ENCODE measurements at places on chromosomes 5 and 9.

GRCh38 chr5:122102825-122103224, 24.8 kb upstream of the LOX start:
- DNase-seq: no peak

DNA sequence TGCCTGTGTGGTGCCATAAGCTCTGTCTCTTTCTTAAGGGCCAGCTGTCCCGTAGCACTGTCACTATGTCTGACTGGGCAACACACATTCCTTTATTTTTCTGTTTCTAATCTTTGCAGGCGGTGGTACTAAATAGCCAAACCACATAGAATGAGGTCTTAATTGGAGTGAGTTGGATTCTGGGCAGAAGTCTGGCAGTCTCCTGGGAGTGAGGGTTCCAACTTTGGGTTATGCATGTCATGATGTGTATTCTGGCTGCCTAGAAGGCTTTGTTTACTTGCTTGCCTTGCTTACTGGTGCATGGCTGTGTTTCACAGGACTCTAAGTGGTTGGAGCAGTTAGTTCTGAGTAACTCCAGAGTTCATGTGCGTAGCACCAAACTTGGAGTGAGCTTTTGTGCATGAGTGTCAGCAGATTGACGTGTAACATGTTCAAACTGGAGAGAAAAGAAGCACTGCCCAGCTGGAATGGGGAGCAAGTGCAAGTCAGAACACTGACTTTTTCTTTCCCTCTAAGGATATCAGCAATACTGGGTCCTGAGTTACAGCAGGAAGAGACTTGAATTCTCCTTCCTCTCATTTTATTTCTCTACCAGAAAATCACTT, 185.8 kb downstream of the PCSK1 start:
- peak; percentile 52 for DNase-seq

DNA sequence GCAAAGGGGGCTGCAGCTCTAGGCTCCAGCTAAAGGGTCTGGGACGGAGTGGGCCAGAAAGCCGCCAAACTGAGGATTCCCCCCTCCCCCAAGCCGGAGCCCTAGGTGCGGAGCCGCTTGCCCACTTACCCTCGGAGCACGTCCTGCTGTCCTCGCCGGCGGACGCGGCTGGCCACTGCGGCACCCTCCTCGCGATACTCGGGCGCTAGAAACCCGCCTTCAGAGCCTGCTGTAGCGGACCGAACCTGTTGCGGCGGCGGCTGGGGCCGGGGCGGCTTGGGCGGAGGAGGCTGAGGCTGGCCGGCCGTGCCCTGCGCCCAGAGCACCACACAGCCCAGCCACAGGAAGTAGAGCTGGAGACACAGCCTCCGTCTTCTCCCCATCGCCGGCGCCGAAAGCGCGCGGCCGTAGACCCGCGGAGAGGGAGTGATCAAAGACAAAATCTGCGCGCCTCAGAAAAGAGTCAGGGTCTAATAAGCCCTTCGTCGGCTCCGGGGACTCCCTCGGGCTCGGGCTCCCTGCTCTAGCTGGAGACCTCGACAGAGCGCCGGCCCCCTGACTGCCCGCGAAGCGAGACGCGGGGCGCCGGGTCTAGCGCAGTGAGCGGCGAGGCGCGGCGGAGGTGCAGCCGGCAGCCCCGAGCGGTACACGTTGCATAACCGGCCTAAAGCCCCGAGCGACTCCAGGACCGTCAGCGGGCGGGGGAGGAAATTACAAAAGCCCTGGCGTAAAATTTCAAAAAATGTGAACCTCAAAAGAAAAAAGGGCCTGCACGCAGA, 635 bp downstream of the FBN2 start:
- DNase-seq: peak; percentile 45

DNA sequence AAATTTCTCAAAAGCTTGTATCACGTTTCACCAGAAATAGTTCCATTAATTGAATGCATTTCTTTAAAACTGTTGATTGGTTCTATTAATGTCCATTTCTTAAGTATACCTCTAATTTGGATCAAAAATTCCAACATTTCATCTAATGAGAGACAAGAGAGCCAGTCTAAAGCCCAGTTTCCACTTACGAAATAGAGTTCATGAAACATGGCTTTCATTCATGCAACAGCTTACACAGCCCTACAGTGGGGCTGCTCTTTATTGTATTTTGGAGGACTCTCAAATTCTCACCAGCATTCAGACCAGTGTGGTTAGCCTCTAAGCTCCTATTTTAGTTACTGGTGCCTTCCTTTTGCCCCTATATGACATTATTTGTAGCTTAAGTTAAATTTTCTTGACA, 566.9 kb upstream of the RGMB start:
- no peak for DNase-seq

DNA sequence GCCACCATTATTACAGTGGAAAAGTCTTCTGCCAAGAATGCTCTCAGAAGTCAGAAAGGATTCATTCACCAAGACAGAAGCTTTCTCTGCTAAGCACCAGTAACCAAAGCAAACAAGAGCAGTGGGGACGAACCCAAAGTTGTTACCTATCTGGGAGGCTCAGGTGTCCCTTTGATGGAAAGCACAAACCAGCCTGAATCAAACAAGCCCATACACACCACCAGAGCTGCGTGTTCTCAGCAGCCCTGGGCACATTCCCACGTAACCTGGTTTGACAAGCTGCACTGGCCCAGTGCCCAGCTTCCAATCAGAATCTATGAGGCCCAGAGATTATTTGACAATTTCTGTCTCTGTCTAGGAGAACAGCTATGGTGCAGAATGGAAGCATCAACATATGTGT, 252.6 kb downstream of the ACTL7B start:
- peak; percentile 51 for DNase-seq

DNA sequence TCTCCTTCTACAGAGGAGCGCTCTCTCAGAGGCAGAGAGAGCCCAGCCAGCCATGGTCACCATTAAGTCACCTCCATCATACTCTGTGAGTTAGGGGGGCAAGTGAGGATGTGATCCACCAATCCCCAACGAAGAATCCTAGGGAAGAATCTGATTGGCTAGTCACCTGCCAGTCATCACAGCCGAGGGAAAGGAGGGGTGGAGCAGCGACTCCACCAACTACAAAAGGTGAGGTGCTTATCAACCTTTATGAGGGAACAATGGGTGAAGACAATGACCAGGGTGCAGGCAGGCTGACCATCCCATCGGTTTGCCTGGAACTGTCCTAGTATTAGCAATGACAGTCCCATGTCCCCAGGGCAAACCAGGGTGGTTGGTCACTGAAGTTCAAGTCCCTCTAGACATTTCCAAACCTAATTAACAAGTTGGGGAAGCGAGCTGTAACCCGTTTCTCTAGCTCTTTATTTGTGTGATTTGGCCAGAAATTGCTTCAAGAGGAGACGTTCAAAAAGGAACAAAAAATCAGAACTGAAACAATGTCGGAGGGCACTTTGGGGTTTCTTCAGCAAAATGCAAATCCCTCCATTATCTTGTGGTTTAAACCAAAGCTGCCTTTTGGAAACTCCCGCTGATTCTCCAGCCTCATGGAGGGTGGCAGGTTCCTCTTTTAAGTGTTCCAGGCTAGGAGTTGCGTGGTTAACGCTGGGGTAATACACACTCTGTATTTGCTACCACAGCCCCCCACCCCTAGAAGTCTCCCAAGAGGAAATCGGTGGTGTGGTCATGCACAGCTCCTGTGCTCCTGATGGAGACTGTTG, 18.8 kb upstream of the FCN1 start:
- DNase-seq: no peak

- DNase-seq: peak; percentile 26
These were observed 84.4 kb downstream of the ADRB2 start for GRCh38 chr5:148910686-148911361.

DNA sequence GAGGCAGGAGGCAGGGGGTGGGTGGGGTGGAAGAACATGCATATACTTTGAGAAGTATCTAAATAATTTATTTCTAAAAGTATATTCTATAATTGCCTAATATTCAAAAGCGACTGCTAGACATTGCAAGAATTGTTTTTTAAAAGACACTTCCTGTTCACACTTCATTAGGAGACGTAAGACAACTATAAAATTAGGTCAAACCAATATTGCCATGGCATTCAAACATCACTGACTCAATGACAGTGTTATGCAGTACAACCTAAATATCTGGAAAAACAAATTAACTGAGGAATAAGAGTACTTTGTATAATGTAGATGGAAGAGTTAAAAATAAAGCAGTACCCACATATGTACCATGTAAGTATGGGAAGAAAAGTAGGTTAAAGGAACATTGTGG, 4.5 kb downstream of the CCNH start:
- DNase-seq: no peak

- DNase-seq: no peak
These were observed 211.6 kb downstream of the SPOCK1 start for GRCh38 chr5:137287569-137287968.

DNA sequence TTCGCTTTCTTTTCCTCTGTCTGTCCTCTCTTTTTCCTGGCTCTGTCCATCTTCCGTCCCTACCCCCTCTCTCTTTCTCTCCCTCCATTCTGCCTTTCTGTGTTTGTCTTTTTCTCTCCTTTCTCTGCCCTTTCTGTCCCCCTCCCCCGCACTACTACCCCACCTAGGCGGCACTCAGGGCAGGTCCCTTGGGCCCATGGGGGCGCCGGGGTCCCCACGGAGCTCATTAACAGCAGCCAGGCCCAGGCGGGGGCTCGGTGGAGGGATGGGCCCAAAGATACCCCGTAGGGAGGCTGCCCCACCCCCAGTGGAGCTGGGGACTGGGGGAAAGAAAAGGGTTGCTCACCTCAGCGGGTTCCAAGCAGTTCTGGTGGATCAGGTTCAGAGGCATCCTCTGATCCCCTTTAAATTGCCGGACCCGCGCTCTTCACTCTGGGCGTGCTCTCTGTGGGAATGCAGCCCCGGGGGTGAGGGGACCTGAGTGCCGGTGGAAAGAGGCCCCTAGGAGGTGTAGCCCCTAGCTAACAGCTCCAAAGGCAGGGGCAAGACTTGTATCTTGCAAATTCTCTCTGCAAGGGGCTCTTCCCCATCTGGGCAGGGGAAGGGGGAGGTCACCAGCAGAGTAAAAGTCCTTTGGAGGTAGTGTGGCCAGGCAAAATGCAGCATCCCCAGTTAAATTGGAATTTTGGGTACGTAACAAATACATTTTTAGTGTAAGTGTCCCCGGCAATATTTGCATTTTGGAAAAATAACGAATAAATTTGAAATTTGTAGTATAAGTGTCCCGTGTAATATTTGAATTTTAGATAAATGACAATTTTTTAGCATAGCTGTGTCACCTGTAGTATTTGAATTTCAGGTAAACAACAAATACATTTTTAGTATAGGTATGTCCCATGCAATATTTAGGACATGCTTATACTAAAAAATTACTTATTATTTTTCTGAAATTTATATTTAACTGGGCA, 7.4 kb downstream of the LHX2 start:
- DNase-seq: no peak

DNA sequence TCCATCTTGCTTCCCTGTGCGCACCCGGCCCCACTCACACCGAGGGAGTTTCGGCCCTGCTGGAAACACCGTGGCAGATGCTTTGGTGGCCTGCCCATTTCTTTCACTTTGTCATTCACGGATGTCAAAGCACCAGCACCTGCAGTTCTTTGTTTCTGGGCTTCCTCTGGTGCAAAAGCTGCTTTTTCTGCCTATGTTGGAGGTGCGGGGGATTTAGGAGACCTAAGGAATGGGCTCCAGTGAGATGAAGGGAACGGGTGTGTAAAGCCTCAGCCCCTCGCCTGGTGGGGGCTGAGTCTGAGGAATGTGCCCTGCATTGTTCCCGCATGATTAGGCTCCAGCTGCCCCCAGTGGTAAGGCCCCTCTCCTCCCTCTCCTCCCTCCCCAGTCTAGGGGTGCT, 62.3 kb downstream of the THBS4 start:
- DNase-seq: no peak

GRCh38 chr5:157820593-157821252, 38.2 kb downstream of the CLINT1 start:
- peak; percentile 22 for DNase-seq

GRCh38 chr9:20040991-20041696, 252.3 kb upstream of the SLC24A2 start:
- no peak for DNase-seq

DNA sequence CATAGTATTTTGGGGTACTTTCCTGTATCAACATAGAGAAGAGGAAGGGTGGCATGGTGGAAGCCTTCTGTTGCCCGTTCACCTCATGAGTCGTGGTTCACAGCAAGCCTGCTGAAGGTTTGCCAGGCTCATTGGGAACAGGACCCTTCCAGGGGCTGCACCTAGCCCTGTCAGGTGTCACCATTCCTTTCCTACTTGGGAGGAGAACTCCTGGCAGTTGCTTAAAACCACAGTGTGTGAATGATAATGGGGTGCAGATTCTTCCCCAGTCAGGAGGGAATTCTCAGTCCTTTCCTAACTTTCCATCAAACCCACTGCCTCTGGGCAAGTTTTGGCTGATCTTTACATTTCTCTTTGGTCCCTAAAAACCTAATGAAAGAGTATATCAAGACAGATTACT, 99.4 kb upstream of the CTNND2 start:
- DNase-seq: no peak

- DNase-seq: no peak
These were observed 110.0 kb downstream of the LURAP1L start for GRCh38 chr9:12884736-12885395.

DNA sequence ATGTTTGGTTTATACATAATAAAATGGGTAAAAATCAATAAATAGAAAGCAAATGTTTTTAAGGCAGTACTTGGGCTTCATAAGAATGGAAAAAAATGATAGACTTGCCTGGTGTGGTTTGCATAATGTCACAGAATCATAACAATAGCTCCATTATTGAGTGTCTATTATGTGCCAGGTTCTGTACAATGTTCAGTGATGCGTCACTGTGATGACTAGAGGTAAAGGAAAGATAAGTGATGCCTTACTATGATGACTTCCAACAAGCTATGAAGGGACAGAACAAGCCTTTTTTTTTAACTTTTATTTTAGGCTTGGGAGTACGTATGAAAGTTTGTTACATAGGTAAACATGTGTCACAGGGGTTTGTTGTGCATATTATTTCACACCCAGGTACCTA, 128.8 kb downstream of the TMC1 start:
- no peak for DNase-seq

GRCh38 chr5:160685219-160685618, 166.8 kb downstream of the ATP10B start:
- DNase-seq: no peak

- DNase-seq: no peak
These were observed 26.4 kb downstream of the TENT4A start for GRCh38 chr5:6739603-6740002.

DNA sequence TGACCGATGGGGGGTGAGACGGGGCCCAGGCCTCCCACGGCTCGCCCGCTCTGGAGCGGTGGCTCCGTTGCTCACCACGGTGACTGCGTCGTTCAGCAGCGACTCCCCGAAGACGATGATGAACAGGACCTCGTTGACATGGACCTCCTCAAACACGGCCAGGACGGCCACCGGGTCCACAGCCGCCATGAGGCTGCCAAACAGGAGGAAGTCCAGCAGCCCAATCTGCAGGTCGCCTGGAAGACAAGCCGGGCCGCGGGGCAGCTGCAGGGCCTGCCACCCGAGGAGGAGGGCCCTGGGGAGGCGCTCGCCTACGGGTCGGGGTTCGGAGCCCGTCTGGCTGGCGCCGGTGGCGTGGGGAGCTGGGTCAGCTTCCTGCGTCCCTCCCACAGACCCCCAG, 36.0 kb downstream of the SLC9A3 start:
- DNase-seq: no peak

- DNase-seq: no peak
These were observed 3.2 kb upstream of the ACOT12 start for GRCh38 chr5:81397176-81397575.

Data from heart left ventricle (tissue), 16 donors.